ENCODE measurements at places on chromosomes 1 and 21. TPM values are rescaled to one million over a fixed set of nuclear protein-coding genes. Genes with fewer than 3 reads are reported as not detected.

DNA sequence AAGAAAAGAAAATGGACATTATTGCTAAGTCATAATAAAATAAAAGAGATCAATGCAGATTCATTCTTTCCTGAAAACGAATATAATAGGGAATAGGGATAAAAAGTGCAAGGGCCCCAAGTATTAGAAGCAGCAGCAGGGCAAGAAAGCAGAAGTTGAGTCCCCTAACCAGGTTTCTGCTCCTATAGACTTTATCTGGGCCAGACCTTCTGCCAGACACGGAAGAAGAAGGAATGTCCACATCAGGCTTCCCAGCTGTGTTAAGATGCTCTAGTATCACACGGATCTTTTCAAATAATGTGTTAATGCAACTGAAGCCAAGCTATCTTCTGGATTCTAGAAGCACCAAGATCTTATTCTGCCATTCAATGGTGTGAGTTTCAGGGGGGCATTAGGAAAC is 26.9 kb downstream of the CD244 start:
- H3K4me3 ChIP-seq: no peak overlapping the region
- no peak for DNase-seq
- no peaks in the 10 kb centered on the region for H3K36me3 ChIP-seq

DNA sequence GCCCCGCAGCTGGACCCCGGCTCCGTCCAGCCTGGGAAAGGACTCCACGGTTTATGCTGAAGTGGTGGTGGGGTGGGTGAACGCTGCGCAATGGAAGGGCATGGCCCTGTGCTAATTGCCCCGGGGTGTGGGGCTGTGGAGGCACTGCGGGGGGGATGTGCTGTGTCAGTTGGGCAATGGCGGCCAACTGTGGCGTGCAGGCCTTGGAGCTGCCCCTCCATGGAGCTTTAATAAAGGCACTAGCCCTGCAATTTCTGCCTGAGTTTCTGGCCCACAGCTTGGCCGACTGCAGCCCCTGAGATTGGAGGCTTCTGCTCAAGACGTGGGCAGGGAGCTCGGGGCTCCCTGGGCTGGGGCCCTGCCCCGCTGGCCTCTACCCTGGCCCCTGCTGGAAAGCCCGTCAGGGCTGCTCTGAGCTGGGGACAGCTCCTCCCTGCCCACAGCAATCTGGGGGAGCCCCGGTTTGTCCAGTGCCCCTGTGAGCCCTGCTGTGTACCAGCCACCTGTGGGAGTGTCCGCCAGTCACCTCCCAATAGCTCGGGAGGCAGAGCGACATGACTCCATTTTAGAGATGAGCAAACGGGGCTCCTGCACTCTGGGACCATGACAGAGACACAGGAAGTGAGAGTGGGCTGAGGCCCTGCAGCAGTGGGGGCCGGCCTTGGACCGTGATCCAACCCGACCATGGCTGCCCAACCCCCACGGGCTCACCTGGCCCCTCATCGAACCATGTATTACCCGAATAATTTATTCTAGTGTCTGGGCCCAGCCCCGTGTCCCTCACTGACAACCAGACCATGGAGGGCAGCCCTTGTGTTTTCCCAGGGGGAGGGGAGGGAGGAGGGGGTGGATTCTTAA is 8.7 kb upstream of the TNFRSF14 start:
- peak overlapping the region; percentile 100 for H3K27ac ChIP-seq
- no peaks in the 10 kb centered on the region for H3K27me3 ChIP-seq

- H3K27me3 ChIP-seq: no peaks in the 10 kb centered on the region
- H3K27ac ChIP-seq: no peak overlapping the region
- DNase-seq: no peak
- H3K4me1 ChIP-seq: no peaks in the 10 kb centered on the region
Observed at GRCh38 chr1:232127190-232127589, 500.6 kb downstream of the DISC1 start.

Gene SORT1
- 135 TPM for total RNA-seq
